Psoas muscle (tissue), 8 donors: ENCODE measurements at places on chromosomes 2 and 18.

DNA sequence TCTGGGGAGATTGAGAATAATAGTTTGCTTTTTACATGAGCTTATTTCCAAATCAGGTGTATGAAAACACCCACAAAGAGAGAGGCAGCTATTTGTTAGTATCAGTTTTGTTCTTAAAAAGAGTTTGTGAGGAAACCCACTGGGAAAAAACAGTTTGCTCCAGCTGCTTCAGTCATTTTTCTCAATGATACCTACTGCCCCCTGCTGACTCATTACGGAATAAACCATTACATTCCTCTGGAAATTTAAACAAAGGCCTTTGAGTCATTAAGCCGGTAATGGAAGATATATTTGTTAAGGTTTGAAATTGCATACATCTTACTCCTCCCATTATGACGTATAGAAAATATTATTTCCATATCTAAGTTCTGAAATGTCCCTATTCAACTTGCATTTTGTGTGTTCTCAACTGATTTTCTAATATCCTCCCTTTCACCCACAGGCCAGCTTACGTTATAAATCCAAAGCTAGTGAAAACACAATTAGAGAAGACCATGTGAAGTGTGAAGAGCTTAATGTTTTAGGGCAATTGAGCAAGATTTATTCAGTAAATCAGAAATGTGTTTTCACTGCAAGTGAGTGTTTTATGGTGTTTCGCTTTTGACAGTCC is 761.6 kb downstream of the DSC3 start:
- no peak for DNase-seq

DNA sequence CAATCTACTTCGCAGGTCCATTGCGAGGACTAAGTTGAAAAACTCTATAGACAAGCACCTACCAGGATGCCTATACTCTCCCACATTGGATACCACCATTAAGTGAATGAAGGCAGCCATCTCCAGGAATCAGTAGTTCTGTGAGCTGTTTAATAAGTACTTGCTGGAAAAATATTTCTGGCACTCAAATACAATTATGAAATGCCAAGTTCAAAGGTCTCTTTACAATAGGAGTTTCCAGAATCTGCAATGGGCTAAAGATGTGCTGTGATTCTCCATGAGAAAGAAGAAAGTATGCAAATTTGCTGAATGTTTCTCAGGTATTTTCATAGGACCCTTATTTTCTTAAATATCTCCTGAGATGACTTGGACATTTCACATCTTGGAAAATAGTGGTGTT is 103.0 kb downstream of the AP1S3 start:
- DNase-seq: no peak

DNA sequence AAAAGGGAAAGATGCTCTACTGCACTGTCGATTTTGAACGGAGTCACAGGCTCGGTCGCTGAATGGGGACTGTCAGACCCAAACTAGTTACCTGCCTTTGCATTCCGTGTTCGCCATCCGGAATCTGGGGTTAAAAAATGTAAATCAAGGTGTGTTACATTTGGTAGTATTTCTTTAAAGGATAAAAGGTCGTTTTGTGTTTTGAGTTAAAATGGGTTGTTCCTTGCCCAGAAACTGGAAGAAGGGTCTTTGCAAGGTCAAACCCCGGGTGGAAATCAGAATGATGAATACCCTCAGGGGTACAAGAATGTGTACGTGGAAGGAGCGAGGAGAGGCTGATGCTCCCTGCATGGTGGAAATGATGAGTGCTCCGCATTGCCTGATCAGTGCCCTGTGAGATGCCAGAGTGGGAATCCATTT is 1.0 kb downstream of the VSNL1 start:
- DNase-seq: no peak

DNA sequence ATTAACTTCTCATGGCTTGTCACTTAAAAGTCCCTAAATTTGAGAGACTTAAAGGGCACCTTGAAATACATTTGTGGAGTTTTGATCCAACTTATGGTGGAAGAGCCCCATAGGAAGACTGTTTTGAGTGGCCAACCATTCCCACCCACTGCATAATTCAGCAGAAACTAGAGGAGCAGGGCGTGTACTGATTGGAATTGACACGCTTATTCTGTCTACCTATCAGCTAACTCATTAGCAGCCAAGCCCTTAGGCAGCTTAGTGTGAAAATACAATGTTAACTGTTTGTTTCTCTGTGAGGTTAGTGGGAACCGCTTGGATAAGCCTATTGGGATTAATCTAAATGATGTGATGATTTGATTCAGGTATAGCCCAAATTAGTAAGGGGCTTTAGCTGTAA is 6.4 kb downstream of the LGALSL start:
- DNase-seq: no peak

DNA sequence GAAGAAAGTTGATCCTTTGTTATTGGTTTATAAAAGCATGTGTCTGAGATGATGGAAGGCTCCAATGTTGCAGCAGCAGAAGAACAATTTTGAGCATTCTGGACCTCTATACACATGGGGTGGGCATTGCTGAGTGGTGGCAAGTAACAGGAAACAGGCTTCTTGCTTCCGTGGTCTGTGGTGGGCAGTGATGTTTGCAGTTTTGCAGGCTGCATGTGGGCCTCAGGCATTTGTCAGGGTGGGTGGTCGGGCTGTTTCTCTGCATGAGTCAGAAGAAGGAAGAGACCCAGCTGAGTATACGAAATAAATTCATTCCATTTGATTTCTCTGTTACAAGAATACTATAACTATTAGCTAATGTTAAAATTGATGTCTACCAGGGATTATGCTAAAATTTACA is 239.5 kb upstream of the COL3A1 start:
- no peak for DNase-seq

- no peak for DNase-seq
Observed at GRCh38 chr2:14702258-14702657, 69.7 kb downstream of the LRATD1 start.

DNA sequence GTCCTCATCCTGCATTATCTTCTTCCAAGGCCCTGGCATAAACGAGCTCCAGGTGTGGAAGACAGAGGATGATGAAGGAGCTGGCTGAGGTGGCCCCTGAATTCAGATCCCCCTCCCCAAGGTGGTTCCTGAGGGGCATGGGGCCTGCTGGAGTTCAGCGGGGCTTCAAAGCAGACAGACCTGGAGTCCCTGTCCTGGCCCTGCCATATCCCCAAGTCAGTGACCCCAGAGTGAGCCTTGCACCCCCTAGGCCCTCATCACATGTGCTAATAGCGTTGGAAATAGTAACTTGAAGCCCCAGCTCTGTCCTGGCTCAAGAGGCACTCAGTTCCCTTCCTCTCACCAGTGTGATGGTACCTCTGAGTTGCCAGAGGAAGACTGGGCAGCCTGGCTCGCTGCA is 172.9 kb downstream of the GALNT1 start:
- DNase-seq: no peak

DNA sequence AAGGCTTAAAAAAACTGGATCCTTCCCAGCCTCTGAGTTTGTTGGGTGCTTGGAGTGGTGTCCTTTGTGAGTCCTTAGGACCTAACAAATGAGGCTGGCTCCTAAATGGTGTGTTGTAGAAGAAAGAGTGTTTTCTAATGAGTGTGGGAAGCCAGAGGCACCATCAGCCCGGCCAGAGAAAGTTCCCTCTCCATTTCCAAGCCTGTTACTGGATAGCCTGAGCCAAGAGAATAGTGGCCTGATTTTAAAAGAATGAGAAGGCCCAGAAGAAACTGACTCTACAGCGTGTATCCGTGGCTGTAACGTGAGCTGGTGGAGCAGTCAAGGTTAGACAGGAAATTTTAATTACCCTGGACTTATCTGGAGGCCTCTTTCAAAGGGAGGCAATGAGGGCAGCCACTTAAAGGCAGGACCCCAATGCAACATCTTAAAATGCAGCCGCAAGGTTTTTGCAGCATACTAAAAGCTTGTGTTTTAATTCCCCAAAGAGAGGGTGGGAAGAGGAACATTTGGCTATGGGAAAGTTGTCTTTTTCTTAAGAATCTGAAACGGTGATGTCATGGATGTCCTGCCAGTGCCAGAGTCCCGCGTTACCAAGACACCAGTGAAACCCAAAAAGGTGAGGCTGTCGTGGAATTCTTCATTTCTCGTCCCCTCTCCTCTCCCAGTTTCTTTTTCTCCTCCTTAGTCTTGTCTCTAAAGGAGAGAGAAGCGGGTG is 4.6 kb downstream of the EFHD1 start:
- DNase-seq: no peak

GRCh38 chr2:230266638-230267037 is 41.1 kb downstream of the SP140 start:
- DNase-seq: no peak

- no peak for DNase-seq
Observed at GRCh38 chr2:38444247-38444646, 67.2 kb upstream of the ATL2 start.

DNA sequence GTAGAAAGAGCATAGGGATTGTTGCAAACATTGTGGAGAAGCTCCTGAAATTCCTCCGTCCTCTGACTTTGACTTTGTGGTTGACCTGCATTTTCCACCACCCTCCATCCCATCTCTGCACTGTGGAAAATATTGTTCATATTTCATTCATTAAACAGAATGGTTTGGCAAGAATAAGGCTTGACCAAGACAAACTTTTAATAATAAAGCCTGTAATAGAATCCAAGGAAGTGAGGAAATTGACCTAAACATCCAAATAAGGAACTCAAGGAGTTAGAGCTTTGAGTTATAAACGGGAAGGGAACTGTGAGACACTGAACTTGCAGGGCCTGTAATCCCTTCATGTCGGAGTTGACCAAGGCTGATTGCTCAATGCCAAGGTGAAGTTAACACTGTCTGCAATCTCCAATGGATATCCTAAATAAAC is 115.2 kb downstream of the GFPT1 start:
- no peak for DNase-seq

GRCh38 chr2:40935349-40935748 is 483.5 kb upstream of the SLC8A1 start:
- DNase-seq: no peak

DNA sequence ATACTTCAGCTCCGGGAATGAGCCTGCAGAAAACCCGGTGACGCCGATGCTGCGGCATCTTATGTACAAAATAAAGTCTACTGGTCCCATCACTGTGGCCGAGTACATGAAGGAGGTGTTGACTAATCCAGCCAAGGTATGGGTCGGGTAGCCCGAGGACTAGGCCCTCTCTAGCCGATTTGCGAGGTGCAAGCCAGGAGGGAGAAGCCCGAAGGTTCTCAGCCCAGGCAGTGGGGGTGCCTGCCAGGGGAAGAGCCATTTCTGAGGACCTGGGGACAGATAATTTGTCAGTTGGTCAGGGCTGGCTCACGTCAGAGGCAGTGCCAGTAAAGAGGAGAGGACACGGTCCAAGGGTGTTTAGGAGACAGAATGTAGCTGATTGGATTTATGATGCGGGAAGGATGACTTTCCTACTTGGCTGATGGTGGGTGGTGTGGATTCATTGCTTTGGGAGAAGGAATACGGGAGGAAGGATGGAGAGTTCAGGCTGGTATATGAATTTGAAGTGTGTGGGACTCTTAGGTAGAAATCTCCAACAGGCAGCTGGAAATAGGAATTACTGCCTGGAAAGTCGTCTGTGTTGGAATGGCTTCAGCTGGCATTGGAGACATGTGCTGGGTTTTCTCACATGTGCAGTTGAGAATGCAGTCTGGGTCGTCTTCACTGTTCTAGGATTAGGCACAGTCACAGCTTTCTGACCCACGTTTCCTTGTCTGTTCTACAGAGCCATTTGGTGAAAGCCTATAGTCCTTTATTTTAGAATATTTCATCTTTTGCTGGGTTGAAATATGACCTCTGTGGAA is 874 bp downstream of the NDUFAF7 start:
- peak; percentile 53 for DNase-seq

- peak; percentile 39 for DNase-seq
Observed at GRCh38 chr2:207768866-207769596, 675 bp downstream of the FZD5 start.

DNA sequence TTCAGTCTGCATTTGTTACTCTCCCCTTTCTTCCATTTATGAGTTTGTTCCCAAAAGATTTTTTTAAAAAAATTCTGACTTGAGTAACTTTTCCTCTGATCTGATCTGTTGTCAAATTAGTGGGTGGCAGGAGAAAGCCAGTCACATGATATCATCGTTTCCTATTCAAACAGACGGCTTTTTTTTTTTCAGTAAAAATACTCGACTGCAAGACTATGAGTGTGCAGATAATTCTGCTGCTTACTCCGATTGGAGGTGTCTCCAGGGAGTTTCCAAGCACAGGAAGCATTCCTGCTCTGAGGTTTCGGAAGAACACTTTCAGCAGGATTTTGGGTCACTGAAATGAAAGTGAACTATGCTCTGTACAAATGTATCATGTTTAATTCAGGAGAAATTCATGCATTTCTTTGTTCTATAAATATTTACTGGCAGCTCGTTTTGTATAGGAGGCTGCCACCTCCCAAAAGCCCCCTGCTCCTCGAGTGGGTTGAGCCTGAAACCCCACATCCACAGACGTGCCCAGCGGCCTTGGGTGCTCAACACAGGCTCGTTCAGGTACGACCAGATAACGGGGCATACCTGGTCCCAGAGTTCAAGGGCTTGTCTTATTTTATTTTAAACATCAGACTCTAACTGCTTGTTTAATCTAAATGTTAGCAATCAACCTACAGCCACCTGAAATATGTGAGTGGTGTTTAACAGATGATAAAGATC is 126.9 kb upstream of the ZNF516 start:
- DNase-seq: no peak

DNA sequence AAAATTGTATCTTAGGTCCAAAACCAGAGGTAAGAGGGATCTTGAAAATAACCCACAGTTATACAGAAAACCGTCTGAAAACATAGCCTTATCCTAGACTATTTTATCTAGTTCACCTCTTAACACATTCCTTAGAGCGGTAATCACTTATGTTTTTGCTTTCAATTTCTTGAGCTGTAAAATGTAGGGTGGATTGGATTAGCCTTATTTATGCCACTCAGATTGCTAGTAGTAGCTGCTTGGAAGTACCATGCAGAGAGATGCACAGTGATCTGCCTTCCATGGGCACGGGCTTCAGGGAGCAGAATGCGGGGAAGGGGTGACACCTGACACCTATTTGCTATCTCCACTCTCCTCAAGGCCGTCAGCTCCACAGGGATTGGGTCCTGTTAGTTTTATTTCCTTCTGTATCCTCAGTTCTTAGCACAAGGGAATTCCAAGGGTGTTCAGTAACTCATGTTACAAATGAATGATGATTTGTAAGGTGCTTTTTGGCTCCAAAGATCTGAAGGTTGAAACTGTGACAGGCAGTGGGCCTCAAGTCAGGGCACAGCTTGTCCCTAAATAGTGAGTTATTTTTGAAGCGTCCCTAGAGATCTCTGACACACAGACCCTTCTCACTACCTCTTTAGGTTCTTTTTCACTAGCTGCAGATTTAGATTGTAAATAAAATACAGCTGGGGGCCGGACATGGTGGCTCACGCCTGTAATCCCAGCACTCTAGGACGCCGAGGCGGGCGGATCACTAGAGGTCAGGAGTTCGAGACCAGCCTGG is 64.0 kb upstream of the PMAIP1 start:
- DNase-seq: no peak

DNA sequence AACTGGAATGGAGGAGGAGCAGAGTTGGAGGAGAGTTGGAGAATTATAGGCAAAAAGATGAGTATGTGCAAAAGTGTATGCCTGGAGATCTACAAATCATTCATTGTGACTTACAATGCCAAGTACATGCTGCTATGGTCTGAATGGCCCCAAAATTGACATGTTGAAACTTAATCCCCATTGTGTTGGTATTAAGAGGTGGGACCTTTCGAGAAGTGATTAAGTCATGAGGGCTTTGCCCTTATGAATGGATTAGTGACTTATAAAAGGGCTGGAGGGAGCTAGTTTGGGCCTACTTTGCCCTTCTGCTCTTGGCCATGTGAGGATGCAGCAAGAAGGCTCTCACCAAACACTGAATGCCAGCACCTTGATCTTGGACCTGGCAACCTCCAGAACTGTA is 6.3 kb upstream of the RBMS1 start:
- DNase-seq: no peak
